ENCODE measurements at places on chromosomes 4 and X.

DNA sequence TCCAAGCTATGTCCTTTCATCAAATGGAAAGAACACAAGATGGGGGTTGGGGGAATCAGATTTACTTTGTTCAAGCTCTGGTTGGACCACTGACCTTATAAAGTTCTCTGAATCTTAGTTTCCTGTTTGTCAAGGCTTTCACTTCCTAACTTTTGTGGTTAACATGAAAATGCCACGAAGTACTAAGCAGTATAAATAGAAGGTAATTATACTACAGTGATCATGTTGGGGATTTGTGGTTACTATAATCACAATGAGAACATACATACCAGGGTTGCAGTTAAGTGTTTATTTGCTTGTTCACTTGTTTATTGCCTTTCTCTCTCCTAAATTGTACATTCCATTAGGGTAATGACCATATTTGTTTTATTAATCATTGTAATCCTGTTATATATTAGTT lies 53.2 kb downstream of the SPRY1 start:
- DNase-seq, result no peak

DNA sequence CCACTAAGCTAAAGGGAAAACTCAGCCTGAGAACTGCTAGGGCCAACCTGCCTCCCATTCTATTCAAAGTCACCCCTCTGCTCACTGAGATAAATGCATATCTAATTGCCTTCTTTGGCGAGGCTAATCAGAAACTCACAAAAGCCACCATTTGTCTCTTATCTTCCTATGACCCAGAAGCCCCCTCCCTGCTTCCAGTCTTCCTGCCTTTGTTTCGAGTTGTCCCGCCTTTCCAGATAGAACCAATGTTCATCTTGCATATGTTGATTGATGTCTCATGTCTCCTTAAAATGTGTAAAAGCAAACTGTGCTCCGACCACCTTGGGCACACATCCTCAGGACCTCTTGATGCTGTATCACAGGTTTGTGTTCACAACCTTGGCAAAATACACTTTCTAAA lies 459.8 kb downstream of the FSTL5 start:
- no peak for DNase-seq

GRCh38 chr4:165207016-165207430 lies 338 bp upstream of the KLHL2 start:
- no peak for DNase-seq

GRCh38 chr4:8414377-8414776 lies 26.1 kb downstream of the ACOX3 start:
- no peak for DNase-seq

DNA sequence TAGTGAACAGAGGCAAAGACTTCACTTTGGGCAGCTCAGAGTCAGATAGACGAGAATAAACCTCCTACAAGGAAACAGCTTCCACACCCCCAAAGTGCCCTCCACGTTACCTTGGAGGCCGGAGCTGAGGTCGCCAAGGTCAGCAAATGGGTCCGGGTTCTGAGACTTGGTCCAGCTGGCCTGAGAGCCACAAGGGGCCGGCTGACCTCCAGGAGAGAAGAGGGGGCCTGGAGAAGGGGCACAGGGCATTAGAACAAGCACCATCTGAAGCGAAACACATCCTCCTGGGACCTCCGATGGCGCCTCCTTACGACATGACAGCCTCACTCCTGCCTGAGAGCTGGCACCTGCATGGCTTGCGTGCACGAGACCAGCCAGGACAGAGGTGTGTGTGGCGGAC lies 33.6 kb upstream of the CPLX1 start:
- no peak for DNase-seq

DNA sequence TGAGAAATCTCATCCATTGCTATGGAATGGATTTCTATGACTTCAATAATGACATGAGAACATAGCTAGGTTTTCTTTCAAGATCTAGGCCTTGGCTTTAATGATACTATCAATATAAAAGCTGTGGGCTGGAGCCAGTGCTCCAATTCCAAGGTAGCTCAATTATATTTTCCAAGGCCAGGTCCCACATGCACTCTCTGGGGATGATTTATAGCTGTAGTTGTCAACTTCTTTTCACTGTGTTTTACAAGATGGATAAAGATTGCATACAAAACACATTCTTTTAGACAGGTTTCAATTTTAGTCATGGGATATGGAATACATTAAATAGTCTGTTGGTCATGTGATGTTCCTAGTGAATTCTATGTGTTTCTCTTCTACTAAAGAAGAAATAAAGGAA lies 156.7 kb downstream of the DCAF12L1 start:
- no peak for DNase-seq

- no peak for DNase-seq
Measured at GRCh38 chr4:89193843-89194242, 82.5 kb downstream of the TIGD2 start.

Data from stimulated activated CD8-positive, alpha-beta memory T cell treated with anti-CD3 and anti-CD28 coated beads, Interleukin-12 subunit alpha, Interleukin-12 subunit beta, amount 100 ng/mL, for 4 hours (primary cell).